ENCODE measurements at places on chromosomes 5 and 9.

- no peak for DNase-seq
These were observed 4.4 kb upstream of the ZNF484 start for GRCh38 chr9:92882276-92882675.

- DNase-seq = no peak
These were observed 40.2 kb downstream of the RCL1 start for GRCh38 chr9:4832786-4833579.

GRCh38 chr9:5436441-5436840, 1.3 kb downstream of the PLGRKT start:
- no peak for DNase-seq

GRCh38 chr5:133957591-133957990, 10.8 kb downstream of the C5orf15 start:
- no peak for DNase-seq

GRCh38 chr9:129481810-129482511, 138.9 kb downstream of the C9orf50 start:
- no peak for DNase-seq

GRCh38 chr9:5644501-5644900, 15.6 kb downstream of the RIC1 start:
- DNase-seq = no peak

GRCh38 chr5:60959156-60959555, 14.2 kb downstream of the NDUFAF2 start:
- DNase-seq = no peak

DNA sequence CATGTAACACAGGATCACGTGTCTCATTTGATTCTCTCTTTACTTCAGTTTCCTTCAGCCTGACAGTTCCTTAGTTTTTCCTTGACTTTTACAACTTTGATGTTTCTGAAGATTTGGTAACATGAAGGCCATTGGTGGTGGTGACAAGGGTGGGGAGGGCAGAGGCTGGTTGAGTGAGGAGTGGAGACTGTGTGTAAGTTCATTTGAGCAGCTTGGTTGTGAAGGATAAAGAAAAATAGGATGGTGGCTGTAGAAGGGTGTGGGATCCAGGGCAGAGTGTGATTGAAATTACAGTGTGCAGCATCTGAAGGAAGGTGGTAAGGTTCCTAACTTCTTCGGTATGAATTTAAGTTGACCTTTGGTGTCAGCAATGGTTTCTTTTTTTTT, 20.4 kb downstream of the SUB1 start:
- no peak for DNase-seq

- DNase-seq = no peak
These were observed 64.7 kb downstream of the RXRA start for GRCh38 chr9:134390947-134391318.

DNA sequence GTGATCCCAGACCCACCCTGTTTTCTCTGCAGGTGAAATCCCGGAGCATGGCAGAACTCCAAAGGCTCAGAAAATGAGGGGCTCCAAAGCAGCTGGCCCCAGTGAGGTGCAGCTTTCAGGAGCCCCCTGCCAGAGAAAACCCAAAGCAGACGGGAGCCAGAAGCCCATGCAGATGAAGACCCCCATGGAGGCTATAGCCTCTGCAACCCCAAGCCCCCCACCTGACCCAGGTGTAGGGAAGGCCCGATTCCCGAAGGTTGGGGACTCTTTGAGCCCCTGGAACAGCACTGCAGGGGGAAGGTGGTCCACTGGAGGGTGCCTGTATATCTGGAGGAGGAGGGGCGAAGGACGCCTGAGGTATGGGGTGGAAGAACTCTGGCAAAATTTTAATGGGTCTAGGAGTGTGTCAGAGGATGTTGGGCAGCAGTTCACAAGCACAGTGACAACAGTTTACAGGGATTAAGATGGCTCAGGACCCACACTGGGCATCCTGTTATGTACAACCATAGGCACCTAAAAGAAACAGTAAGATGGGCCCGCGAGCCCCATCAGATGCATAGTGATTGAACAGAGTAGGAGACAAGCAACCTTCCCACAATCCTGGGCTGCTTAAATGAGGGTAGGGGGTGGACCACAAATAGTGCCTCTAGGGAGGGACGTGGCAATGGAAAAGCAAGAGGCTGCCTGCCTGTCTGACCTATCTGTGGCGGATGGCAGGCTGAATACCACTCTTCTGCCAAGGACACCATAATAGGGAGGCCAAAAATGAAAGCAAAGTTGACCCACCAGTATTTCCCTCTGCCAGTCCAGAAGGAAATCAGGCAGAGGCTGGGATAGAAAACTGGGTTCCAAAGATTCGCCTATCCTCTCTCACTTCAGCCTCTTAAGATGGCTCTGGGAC, 16.4 kb upstream of the ANXA6 start:
- DNase-seq = no peak

DNA sequence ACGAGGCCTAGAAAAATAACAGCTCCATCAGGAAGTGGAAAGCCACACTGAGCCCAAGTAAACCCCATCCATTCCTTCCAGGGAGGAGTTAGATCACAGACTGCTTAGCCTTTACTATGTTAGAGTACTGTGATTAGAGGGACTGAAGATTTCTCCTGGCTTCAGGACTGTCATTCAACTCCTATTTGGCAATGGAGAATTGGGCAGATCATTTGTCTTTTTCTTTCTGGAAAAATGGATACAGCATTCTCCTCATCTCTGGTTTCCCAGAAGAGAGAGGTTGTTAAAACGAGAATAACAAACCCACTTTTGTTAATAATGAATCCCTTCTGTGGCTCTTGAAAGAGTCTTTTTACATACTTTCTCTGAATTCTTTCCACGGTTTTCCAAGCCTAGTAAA, 150.4 kb downstream of the GABRB2 start:
- DNase-seq = no peak

DNA sequence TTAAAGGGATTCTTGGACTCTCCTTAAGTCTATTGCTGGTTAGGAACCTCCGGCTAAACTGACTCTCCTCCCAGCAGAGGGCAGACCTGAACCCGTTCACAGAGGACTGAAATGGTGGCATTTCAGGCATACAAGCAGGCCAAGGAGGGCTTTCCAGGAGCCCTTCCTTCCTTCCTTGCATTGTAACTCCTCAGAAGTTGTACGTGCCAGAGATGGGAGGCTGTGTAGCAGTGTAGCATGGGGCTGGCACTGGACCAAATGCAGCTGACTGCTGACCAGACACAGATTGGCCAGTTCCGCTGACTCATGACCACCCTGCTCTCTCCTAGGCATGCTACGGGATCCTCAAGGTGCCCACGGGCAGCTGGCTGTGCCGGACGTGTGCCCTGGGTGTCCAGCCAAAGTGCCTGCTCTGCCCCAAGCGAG, 36.4 kb downstream of the JADE2 start:
- no peak for DNase-seq

DNA sequence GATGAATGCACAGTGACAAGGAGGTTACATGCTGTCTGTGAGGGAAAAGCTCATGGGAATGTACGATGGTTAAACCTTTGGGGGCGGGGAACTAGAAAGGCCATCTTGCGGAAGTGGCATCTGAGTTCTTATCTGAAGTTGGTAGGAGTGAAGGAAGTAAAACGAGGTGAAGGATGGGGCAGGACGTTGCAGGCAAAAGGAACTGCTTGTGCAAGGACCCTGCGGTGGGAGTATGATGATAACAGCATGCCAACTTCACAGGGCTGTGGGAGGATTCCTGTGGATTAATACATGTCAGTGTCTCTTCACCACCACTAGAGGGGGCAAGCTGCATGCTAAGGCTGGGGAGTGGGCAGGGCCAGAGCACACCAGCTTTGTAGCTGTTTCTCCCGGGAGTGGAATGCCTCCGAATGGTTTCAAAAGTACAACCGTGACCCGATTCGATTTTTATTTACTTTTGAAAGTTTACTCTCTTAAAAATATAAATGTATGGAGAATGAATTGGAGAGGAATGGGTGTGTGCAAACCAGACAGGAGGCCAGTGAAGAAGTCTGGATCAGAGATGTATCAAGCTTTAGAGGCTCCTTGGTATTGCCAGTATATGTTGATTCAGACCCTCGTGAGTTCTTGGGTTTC, 62.5 kb downstream of the CYFIP2 start:
- DNase-seq = peak; percentile 23

DNA sequence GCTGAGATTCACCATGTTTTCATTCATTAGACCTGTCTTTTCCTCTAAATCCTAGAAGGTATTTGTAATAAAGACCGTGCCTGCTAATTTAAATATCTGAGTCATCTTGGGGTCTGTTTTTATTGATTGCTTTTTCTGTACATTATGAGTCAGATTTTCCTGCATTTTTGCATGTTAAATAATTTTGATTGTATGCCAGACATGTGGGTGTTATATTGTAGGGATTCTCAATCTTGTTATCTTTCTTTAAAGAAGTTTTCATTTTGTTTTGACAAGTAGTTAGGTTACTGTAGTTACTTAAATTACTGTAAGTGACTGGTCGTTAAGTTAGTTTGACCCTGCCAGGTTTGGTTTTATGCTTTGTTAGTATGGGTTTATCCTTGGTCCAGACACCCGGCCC, 35.1 kb downstream of the EXOSC2 start:
- no peak for DNase-seq

DNA sequence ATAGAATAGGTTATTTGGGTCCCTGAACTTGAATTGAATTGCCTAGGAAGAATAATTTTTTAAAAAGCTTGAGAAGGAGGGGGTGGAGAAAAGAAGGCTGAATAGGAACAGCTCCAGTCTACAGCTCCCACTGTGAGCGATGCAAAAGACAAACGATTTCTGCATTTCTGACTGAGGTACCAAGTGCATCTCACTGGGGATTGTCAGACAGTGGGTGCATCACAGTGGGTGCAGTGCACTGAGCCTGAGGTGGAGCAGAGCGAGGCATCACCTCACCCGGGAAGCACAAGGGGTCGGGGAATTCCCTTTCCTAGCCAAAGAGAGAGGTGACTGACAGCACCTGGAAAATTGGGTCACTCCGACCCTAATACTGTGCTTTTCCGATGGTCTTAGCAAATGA, 782.2 kb upstream of the RGMB start:
- no peak for DNase-seq

- no peak for DNase-seq
These were observed 778.9 kb upstream of the ZNF608 start for GRCh38 chr5:125525356-125525755.

GRCh38 chr5:179138568-179138925, 78.4 kb downstream of the ZNF354C start:
- DNase-seq = no peak

DNA sequence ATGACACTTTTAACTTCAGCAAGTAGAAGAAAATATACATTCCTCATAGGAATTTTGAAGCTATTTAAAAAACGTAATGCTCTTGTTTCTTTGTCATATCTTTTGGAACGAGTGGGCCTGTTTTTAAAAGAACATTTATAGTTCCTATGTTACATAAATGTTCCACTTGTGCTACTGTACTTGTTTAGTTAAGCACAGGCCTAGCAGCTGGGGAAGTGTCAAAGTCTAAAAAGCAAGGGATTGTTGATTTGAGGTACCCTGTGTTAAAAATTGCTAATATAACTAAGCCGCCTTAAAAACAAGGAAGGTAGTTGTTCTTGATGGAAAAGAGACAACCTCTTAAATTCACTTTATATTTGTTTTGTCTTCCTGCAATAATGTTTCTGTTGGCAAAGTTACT, 27.2 kb upstream of the ELL2 start:
- no peak for DNase-seq

DNA sequence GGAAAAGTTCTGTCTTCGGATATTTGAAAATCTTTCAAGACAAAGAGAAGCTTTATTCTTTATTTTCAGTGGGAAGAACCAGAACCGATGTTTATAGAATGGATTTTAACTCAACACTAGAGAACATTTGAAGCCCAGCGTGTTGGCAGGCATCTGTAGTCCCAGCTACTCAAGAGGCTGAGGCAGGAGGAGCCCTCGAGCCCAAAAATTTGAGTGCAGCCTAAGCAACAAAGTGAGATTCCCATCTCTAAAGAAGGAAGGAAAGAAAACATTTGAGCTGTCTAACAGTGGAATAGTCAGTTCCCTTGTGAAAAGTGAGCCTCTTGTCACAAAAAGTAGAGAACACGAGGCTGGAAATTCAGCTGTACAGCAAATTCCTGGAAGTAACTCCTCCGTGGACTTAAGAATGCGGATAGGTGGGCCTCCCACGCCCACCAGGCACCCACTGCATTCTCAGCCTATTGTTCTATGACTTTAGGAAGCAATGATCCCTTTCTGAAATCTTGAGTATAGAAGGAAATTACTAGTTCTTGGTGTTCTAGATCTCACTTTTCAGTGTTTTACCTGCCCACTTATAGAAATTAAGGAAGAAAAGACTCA, 2.3 kb upstream of the PTPDC1 start:
- DNase-seq = no peak

DNA sequence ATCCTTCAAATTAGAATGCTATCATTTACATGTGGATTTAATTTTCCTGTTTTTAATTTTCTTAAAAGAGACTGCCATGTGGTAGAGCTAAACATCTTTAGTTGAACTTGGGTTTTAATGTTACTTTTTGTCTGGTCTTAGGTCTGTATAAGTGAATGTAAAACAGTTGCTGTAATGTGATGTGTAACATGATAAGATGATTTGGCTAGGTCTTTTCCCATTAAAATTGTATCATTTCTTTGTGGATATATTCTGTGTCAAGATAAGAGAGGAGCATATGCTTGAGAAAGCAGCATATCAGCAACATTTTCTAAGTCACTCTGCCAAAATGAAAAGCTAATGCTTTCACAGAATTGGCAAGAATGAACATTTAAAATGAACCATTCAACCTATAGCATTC, 18.5 kb downstream of the TMEM167A start:
- DNase-seq = no peak

GRCh38 chr9:35743452-35743851, 5.6 kb downstream of the GBA2 start:
- no peak for DNase-seq

DNA sequence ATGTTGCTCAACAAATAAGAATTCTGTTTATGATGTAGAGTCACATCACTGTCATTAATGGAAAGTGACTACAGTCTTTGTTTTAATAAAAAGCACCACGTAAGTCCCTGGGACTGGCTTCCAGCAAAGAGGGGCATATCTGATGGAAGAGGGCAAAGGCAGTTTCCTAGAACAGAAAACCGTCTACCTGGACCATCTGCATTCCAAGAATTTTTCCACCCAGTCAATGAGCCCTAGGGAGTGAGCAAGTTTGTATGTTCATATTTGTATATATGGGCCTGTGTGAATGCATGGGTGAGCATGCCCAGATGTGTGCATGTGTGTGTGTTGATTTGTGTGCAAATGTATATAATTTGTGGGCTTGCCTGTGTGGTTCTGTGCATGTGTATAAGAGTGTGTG, 156.8 kb upstream of the SEMA6A start:
- DNase-seq = no peak

GRCh38 chr5:111784491-111785181, 27.6 kb upstream of the NREP start:
- DNase-seq = no peak

- DNase-seq = no peak
These were observed 1.8 kb upstream of the RPL26L1 start for GRCh38 chr5:172957458-172957857.

DNA sequence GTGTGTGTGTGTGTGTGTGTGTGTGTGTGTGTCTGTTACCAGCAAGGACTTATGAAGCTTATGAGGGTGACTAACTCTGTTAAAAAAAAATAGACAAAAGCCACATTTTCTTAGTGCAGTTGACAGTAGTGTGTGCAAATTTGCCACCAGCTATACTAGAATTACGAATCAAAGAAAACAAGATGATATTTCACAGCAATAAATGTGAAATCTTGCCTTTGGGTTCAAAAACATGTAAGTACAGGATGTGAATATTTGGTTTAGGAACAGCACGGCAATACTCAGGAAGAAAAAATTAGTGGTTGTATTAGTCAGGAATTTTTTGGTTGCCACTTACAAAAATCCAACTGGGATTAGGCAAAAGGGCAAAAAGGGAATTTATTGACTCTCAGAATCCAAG, 117.4 kb downstream of the NPR3 start:
- DNase-seq = no peak

GRCh38 chr9:38362852-38363588, 29.5 kb upstream of the ALDH1B1 start:
- no peak for DNase-seq

- DNase-seq = no peak
These were observed 229.9 kb upstream of the GRIN3A start for GRCh38 chr9:101968392-101968791.
